ENCODE measurements at places on chromosomes 16 and 17.
A peak's percentile ranks its signal among the peaks of the same experiment; 100 is the strongest.

DNA sequence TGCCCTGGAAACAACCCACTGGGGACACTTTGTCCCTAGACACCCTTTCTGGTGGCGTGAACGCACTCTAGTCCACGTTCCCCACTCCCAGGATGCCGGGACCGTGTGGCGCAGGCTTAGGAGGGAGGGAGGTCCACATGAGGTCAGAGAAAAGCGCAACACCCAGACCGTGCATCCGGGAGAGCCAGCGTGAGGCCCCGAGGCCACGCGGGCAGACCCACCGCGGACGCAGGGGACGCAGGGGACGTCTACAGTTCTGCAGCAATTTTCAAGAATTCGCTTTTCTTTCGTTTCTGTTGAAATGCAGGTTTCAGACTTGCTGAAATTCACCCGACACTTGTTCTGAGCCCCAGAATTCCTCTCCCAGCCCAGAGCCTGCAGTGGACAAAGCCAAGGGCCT is 4.7 kb downstream of the RFNG start:
- DNase-seq, result no peak

GRCh38 chr16:69796285-69797118 is 34.4 kb downstream of the WWP2 start:
- DNase-seq, result peak; percentile 4

GRCh38 chr16:17271687-17272086 is 199.1 kb downstream of the XYLT1 start:
- DNase-seq, result no peak

- DNase-seq, result no peak
These were observed 294.2 kb upstream of the SALL1 start for GRCh38 chr16:51445250-51445649.

DNA sequence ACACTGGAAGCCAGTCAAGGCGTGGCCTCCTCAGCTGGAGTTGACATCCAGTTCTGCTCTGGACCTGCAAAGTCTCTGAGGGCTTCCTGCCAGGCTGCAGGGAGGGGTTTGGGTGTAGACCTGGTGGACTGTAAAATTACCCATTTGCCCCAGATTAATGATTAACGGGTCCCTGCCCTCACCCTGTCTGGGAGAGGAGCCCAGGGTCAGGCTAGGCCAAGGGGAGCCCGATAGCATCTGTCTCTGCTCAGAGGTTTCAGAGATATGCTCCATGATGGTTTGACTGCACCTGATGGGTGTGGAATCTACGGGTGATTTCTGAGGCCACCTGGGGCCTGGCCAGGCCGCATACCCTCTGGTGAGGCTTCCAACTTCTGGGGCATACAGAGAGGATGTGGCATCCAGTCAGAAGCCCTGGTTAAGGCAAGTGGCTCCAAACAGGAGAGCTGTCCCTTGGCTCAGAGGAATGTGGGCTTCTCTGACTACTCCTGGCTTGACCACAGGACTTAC is 11.2 kb downstream of the PPY start:
- no peak for DNase-seq

DNA sequence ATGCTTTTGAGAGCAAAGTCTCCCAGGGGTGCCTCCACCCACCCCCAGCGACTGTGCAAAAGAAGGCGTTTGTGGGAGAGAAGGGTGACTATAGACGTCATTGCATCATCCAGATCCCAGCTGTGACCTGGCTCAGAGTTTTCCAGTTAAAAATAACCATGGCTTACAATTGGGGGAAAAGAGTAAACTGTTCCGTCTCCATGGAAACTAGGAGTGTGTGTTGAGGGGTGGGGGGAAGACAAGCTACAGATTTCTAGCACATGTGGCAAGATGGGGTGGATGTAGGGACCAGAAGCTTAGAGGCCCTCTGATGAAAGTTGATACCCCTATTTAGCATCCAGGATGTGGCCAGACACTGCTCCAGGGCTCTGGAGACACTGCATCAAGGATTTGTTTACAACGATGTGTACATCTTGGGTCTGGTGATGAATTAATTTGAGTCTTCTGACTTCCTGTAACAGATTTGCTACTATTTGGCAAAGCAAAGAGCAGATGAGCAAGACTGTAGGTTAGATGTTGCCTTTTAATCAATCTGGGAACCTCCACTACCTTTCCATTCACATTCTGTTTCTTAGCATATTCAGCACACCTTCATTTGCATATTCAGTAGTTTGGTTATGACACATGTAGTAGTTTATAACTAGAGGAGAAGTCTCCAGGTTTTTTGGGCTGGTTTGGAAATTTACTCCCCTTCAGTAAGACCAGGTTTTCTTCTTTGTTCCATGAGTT is 6.2 kb upstream of the DUSP14 start:
- no peak for DNase-seq

- no peak for DNase-seq
These were observed 19.4 kb downstream of the CMTM4 start for GRCh38 chr16:66677179-66677578.

GRCh38 chr17:82021900-82022309 is 773 bp downstream of the CENPX start:
- DNase-seq, result no peak

Data from KG1 (cell line).